Right ventricle myocardium superior (tissue), 1 donor: ENCODE measurements at places on chromosomes 7 and 10. TPM values are rescaled to one million over a fixed set of nuclear protein-coding genes. Genes with fewer than 3 reads are reported as not detected.

- DNase-seq = no peak
Measured at GRCh38 chr10:88809621-88810020, 7.1 kb downstream of the LIPM start.

GRCh38 chr7:79199961-79200360, 253.5 kb downstream of the MAGI2 start:
- DNase-seq = no peak

DNA sequence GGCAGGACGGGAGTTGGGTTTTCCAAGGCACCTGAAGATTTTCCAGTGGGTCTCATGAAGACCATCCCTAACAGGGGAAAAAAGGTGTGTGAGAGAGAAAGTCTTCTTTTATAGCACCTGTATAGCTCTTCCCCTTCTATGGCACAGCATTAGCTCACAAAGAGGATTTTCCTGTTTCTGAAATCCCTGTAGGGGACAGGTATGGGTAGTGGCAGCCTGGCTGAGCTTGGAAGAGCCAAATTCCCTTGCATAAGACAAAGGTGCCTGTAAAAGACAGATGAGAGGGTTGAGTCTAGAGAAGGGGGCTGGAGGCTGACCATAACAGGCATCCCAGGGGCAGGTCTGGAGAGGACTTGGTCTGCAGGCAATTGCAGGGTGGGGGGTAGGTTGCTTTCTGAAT, 63.7 kb downstream of the COL13A1 start:
- DNase-seq = no peak

GRCh38 chr7:50867034-50867356, 84.3 kb upstream of the GRB10 start:
- DNase-seq = no peak

GRCh38 chr10:24894728-24895127, 57.7 kb downstream of the PRTFDC1 start:
- DNase-seq = no peak

GRCh38 chr7:111855842-111856227, 293.5 kb upstream of the IMMP2L start:
- no peak for DNase-seq

DNA sequence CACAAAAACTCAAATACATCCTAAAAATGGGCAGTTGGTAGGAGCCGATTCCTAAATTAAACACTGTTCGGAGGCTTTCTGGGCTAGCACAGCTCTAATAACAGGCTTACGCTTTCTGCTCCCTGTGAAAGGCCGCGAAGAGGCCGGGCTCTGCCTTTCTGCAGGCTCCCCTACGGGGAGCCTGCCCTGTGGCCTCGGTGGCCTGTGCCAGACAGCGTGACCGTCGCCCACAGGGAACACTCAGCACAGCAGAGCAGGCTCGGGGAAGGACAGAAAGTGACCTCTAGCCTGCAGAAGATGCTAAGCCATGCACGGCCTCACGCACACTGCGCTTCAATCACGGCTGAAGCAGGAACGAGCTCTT, 64.2 kb downstream of the DIP2C start:
- peak; percentile 81 for DNase-seq

GRCh38 chr10:77801474-77802161, 124.9 kb downstream of the DLG5 start:
- no peak for DNase-seq

DNA sequence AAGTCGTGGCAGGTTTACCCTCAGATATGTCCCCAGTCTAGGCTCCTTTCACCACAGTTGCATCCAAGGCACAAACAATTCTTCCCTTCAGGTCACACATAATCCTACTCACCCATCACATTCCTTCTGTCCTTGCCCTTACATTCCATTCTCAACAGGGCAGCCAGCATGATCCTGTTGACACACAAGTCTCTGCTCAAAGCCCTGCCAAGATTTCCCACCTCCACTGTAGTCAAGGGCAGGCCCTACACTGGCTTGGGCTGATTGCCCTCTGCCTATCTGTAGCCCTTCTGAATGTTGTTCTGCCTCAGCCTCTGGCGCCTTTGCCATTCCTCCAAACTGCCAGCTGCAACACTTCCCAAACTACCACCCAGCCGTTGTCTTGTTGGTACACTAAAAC, 187.9 kb upstream of the AKR1E2 start:
- peak; percentile 63 for DNase-seq

DNA sequence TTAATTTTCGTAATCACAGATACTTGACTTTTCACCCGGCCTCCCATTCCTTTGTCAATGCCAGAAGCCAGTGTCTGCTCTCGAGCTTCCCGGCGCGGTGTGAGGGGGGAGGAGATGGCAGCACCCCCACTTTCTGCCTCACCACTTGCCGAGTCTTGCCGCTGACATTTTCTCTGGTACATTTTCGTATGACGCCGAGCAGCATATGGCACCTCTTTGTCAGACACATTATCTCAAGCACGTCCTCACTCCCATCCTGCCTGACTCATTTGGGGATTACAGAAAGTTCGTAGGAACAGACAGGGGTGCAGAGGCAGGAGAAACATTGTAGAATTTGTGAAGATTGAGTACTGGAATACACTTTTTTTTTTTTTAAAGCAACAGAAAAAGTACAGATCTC, 60.8 kb upstream of the SORCS3 start:
- DNase-seq = no peak

DNA sequence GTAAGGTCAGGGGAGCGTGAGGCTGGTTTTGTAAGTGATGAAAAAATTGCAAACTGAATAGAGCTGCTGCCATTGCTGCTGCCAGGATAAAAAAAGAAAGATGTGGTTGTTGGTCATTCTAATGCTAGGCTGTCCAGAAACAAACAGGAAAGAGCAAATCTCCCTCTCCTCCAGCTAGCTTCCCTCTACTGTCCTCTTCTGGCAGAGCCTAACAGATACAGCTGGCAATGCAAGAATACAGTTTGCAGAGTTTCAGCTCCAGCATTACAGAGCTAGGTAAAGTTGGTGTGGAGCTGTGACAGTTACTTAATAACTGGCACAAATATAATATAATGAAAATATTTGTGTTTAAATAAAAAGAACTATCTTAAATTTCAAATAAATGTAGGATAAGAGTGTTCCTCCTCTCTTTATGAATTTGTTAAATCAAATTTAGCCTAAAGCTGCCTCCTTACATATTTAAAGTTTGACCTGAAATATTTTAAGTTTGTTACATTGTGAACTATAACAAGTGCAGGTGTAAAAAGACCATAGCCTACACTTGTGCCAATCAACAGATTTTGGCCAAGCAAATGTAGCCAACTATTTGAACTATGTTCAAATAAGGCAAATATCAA, 407.7 kb downstream of the SH2D4B start:
- DNase-seq = no peak

- no peak for DNase-seq
Measured at GRCh38 chr10:10320956-10321355, 696.7 kb upstream of the CELF2 start.

- no peak for DNase-seq
Measured at GRCh38 chr10:49309691-49310411, 10.9 kb downstream of the C10orf71 start.

DNA sequence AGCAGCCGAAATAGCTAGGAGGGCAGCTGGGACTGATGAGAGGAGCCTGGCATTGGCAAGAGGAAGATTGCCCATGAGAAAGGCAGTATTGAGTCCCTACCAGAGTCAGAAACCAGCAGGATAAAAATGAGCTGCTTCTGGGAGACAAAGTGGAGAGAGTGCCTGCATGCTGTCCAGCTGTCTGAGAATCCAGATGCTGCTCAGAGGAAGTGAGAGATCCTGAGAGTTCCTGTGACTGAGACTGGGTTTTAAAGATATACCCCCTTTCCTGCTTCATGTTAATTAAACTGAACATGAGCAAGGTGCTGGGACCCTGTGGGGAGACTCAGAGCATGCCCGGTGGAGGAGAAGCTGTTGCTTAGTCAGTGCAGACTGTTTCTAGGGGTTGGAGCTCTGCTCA, 107.5 kb downstream of the KIF20B start:
- DNase-seq = no peak

DNA sequence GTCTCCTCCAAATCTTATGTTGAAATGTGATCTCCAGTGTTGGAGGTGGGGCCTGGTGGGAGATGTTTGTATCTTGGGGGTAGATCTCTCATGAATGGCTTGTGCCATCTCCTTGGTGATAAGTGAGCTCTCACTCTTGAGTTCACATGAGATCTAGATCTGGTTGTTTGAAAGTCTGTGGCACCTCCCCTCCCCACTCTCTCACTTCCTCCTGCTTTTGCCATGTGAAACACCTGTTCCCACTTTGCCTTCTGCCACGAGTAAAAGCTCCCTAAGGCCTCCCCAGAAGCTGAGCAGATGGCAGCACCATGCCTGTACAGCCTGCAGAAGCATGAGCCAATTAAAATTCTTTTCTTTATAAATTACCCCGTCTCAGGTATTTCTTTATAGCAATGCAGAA, 23.5 kb downstream of the TMEM229A start:
- DNase-seq = no peak

DNA sequence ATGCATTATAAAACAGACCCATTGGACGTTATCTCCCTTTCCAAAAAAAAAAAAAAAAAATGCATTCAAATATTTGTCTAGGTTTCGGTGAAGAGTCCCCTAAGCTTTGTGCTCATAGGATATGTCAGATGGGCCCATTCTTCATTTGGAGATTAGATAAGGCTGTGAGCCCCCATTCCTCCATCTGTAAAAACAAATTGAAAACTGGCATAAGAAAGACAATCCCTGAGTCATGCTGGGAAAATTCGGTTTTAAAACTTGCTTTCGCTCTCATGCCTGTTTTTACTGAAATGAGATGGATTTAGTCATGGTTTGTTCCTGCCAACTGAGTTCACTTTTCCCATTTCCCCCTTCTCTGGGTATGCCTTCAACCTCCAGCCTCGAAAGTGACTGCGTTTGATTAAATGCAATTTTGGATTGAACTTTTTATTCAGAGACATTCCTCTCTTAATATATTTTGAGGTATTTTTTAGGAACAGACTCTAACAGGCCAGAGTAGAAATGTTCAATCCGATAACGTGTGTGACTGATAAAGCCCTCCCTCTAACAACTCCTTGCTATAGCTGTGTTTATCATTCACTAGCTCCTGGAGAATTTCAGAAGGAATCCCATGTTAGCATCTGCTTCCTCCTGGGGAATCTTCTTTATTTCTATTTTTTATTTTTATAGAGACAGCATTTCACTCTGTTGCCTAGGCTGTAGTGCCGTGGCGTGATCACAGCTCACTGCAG, 190.9 kb upstream of the LYZL2 start:
- DNase-seq = no peak

DNA sequence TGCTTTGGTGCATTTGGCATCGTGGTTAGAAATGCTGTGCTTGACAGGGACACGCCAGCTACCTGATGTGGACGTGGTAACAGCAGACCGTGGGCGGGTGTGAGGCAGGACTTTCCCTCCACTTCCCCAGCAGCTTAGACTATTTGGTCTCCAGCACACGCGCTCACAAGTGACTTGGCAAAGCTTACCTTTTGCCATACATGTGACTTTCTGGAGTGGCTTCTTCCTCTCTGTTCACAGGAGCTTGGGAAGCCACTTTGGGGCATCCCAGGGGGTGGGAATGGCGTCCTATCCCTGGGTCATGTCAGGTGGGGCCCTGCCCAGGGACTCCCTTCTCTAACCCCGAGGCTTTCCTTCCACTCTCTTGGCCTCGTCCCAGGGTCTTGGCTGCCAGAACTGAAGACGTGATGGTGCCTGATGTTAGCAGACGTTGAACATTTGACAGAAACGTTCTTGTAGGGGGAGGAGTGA, 228.7 kb upstream of the KLF6 start:
- DNase-seq = no peak

GRCh38 chr10:24925799-24926198, 26.6 kb downstream of the PRTFDC1 start:
- DNase-seq = no peak

DNA sequence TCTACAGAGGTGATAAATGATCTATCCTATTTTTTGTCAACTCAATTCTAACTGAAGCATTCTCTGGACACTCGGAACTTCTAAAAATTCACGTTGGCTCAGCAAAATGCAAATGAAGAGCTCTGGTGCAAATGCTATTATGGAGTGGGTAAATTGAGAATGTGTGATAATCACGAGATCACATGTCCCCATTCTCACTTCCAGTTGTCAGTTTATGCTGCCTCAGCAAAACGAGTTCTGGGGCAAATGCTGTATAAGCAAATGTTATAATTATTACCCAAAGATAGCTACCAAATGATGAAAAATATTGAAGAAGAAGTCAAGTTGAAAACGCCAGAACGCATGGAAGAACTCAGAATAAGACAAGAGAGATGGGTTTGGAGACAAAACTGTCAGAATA, 29.4 kb downstream of the AKR1B1 start:
- no peak for DNase-seq

DNA sequence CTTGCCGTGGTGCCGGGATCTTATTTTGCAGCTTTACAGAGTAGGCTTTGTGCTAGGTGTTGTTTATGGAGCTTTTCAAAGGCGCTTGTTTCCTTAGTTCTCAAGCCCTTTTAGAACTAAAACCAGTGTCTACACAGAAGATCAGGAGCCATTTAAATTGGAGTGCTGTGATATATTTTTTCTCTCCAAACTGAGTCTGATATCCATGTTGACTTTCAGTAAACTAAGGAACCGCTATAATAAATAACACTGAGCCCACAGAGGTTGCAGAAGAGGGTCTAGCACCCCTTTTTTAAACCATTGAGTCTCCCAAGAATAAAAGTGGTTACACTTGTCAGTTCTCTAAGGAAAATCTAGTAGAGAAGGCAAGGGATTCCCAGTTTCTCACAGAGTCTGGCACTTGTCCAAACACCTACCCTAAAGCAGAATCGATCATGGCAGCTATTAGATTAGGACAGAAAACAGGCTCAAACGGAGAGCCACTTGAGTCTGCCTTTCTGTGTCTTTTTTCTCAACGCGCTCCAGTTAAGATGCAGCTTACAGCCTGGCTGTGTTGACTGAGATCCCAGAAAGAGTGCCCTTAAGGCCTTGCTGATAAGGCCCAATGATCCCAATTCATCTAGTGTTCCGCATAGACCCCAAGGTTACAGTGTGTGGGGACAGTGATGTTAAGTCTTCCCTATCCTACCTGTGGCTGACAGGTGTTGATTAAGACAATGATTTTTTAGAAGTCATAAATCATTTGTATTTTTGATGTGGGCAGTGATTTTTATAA, 804 bp downstream of the TMEM106B start:
- DNase-seq = no peak

GRCh38 chr7:69893906-69894305, 295.6 kb downstream of the AUTS2 start:
- DNase-seq = no peak

DNA sequence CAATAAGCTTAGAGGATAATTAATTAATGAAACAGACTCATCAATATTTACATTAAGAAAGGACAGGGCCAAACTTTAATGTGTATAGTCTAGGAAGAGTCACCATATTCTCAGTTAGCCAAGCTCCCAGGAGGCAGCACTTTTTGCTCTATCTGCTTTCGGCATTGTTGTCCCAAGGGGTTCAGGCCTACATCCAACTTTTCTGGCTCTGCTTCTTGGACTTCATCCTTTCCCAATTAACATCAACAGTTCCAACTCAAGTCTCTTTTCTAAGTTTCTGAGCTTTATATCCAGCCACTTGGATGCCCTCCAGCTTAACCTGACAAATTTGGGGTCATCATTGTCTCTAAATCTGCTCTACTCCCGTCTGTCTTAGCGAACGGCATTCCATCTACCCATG, 42.8 kb downstream of the GLI3 start:
- DNase-seq = no peak

Gene FOXK1
- 16.8 TPM for total RNA-seq

Gene GDF10
- total RNA-seq = 0.11 TPM

Gene GJD4
- not detected for total RNA-seq

Gene ZCCHC24
- 53.3 TPM for total RNA-seq

Gene HYAL4
- not detected for total RNA-seq

Gene MYO1G
- total RNA-seq = 0.97 TPM

Gene CTTNBP2
- total RNA-seq = 2.0 TPM

Gene SLC26A5
- not detected for total RNA-seq

Gene THNSL1
- total RNA-seq = 6.8 TPM

Gene GFRA1
- 5.9 TPM for total RNA-seq

Gene SFRP5
- total RNA-seq = 2.1 TPM

Gene GIMAP7
- 22.2 TPM for total RNA-seq

Gene UNC5B
- total RNA-seq = 12.2 TPM

Gene HMX2
- total RNA-seq = not detected
